ENCODE measurements at places on chromosomes 11 and 22. TPM values are rescaled to one million over a fixed set of nuclear protein-coding genes. Genes with fewer than 3 reads are reported as not detected.

GRCh38 chr11:763549-764321, 13.6 kb downstream of the GATD1 start:
- no peak for DNase-seq

GRCh38 chr11:27619039-27619574, 81.1 kb downstream of the BDNF start:
- no peak for DNase-seq

- no peak for DNase-seq
Observed at GRCh38 chr11:133234883-133235282, 297.4 kb downstream of the OPCML start.

Gene YAP1
- total RNA-seq = 151 TPM

- peak; percentile 23 for DNase-seq
Observed at GRCh38 chr11:24592360-24592759, 95.5 kb downstream of the LUZP2 start.

Gene OMP
- total RNA-seq = not detected

DNA sequence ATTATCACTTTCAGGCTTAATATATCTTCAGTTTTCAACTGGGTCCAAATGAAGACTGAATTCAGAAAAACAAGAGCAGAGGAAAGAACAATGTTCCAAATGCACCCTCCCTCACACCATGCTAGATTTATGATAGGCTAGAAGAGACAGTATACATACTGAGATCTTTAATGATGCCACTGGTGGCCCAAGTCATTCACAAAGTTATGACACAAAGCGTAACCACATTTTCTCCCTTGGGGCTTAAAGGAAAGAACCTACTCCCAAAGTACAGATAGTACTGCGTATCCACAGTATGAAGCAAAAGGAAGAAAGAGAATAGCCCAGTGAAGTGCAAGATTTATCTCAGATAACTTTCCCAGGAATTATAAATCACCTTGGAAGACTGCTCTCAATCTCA, 10.9 kb upstream of the SOX6 start:
- DNase-seq = no peak

- no peak for DNase-seq
Observed at GRCh38 chr22:26554956-26555355, 35.0 kb downstream of the TPST2 start.

GRCh38 chr11:22169833-22170232, 23.1 kb upstream of the ANO5 start:
- peak; percentile 32 for DNase-seq

Gene PHF21B
- total RNA-seq = not detected

GRCh38 chr11:134658481-134659225, 246.6 kb upstream of the B3GAT1 start:
- DNase-seq = no peak

DNA sequence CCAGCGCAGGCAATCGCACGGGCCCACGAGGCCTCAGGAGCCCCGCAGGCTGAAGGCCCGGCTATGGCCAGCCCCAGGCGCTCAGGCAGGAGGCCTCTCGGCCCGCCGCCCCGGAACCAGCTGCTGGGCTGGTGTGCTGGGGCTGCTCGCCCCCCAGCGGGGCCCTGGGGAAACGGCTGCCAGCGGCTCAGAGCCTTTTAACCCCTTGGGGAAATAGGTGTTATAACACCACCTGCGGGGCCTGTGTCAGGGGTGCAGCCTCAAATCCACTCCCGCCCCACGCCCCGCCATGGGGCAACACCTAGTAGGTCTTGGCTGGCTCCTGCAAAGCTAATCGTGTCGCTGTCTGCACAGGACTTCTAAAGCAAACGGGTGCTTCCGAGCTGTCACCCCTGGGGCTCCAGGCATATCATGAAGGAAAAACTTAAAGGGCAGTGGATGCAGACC, 237.4 kb downstream of the TTC28 start:
- peak; percentile 51 for DNase-seq

DNA sequence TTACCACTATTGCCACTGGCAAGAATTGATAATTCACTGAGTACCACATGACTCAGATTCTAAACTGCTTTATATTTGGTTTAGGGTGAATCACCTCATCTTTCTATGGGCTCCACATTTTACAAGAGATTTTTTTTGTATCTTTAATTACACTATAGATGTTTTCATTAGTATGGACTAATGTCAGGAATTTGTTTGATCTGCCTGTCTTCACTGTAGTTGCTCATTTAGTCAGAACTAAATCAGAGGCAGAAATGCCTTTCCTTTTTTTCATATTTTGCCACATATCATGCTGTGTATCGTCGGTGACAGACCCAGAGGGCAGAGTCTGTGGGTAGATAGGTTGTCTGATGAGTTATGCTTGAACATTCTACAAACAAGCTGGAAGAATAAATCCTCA, 524.1 kb downstream of the METTL15 start:
- DNase-seq = peak; percentile 78

GRCh38 chr11:6431861-6432260, 8.9 kb downstream of the HPX start:
- DNase-seq = peak; percentile 69

DNA sequence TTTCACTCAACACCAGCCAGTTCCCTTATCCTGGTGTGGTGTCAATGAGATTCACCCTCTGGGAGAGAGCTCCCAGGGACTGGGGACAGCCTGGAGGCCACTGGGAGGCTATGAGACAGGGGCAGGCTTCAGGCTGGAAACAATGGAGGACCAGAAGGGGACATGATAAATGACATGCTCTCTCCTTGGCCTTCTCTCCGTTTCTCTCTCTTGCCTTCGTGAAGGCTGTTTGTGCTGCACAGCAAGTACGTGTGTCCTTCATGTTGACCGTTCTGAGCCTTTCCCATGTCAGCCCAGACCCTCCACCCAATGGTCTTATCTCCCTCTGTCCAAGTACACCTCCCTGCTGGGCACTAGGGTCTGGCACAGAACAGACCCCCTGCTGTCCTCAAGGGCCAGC, 1.6 kb upstream of the LZTR1 start:
- DNase-seq = no peak

Gene P2RX6
- 0.13 TPM for total RNA-seq

Gene PIK3IP1
- 13.3 TPM for total RNA-seq

GRCh38 chr11:65504674-65505465, 6.0 kb downstream of the MALAT1 start:
- peak; percentile 21 for DNase-seq

- no peak for DNase-seq
Observed at GRCh38 chr11:94933223-94934130, 39.9 kb downstream of the CWC15 start.

GRCh38 chr22:23397613-23398567, 182.2 kb downstream of the IGLL1 start:
- no peak for DNase-seq

DNA sequence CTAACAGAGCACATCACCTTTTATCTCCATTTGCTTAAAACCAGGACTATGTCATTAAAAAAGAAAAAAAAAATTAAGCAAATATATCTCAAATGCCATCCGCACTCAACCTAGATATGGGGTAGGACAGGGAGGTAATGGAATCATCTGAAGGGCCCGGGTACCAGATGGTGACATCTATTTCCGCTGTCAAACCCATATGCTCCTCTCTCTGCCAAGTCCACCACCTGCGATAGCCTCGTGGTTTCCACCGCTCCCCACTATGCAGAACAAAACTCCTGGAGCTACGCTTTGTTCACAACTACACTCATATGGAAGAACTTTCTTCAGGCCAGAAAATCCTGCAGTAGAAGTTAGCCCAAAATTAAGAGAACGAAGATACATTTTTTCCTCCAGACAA, 31.4 kb downstream of the FEZ1 start:
- DNase-seq = no peak

Gene MMP12
- not detected for total RNA-seq

DNA sequence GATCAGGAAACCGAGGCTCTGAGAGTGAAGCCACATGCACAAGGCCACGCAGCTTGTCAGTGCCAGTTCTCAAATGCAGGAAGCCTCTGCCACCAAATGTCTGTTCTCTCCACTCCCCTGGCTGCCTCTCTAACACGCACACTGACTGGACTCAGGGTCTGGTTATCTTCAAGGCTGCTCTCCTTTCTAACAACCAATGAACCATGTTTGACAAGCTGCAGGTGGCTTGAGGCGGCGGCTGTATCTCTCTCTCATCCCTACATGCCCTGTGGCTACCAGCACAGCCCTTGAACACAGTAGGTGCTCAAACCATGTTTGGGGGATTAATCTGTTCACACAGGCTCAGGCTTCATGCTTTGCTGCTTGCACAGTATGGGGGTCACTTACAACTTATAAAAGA, 23.7 kb downstream of the MFNG start:
- DNase-seq = no peak

DNA sequence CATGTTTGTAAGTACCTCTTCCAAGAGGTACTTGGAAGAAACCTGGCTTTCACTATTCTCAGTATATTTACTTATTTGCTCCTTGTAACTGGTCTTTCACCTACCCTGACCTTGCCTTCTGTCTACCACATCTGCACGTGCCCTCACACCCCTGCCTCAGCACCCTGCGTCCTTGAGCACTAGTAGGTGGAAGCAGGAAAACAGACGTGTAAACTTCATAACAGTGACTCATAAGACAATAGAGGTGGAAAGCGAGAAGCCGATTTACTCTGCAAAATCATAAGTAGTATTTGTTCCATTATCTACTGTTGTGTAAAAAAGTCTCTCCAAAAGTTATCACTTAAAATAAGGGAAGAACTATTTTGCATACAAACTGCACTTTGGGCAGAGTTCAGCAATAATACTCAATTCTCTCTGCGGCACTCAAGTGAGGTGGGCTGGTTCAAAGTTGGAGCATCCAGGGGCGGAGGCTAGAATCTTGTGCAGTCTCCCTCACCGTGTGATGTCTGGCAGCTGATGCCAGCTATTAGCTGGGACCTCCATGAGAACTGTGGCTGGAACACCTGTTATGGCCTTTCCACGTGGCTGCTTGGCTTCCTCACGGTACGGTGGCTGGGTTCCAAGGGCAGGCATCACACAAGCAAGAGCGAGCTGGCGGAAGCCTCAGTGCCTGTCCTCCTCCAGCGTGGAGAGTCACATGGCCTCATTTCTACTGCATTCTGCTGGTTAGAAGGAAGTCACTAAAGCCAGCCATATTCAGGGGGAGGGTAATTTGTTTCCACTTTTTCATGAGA, 30.4 kb downstream of the PACS1 start:
- DNase-seq = peak; percentile 48

Gene SEPTIN5
- total RNA-seq = 5.8 TPM

DNA sequence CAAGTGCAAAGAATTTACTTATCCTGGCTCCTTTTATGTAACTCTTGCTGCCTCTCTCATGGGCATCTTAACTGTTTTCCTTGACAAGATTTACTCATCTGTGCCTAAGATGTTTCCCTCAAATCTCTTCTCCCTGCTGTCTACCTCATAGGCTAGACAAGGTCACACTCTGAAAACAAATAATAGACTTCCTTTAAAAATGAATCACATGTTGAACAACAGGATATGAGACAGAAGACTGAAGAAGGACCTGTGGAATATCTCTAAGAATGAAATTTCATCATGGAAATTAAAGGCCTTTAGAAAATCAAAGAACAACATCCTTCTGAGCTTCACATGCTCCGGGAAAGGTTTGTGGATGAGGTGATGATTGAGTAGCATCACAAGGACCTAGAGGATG, 6.0 kb upstream of the SCGB2A2 start:
- peak; percentile 62 for DNase-seq
